RWPE1 (cell line): ENCODE measurements at places on chromosomes 1 and 21.

DNA sequence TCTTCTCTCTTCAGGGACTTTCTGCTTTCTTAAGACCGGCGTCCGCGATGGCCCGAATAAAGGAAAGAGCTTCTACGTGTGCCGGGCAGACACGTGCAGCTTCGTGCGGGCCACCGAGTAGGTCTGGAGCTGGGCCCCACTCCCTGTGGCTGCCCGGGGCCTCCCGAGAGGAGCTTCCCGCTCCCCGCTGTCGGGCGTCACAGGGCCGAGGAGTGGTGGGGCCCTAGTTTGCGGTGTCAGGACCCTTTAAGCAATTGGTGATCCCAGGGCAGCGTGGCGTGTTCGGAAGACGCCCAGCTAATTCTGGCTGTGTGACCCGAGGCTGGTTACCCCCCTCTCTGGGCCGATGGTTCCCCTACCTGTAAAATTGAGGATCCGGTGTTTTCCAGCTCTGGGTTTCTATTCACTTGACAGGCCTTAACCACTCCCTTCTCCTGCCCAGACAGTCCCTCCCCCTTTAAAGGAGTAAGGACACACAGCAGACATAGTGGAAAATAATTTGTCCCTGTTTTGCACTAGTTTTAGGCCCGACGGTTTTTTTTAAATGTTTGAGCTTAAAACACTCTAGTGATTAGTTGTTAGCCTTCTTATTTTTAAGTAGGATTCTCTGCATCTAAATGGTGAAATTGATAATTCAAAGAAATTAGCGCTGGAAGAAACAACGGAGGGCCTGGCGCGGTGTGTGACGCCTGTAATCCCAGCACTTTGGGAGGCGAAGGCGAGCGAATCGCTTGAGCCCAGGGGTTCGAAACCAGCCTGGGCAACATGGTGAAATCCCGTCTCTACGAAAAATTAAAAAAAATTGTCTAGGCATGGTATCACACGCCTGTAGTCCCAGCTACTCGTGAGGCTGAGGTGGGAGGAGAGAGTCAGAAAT, 553 bp downstream of the TTF2 start:
- peak; percentile 74 for DNase-seq

DNA sequence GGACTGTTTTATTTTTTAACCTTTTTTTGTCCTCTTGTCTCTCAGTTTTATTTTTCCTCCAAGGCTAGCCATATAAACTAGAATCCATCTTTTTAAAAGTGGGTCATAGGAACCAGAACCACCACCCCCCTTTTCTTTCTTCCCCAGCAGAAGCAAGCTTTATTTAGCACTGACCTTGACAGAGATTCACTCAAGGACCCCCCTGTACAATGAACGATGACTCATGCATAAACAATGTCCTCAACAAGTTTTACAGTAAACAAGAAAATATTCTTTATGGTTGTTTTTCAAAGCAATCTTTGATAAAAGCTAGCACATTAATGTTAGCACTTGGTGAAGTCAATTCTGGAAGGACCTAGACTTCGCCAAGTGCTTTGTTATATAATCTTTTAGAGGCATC, 14.1 kb downstream of the PKN2 start:
- no peak for DNase-seq

- DNase-seq, result no peak
These were observed 43.9 kb downstream of the ROR1 start for GRCh38 chr1:63817700-63818099.

- no peak for DNase-seq
These were observed 132.3 kb downstream of the TOMM20 start for GRCh38 chr1:234996245-234996757.

GRCh38 chr21:35035581-35035980, 13.5 kb downstream of the RUNX1 start:
- no peak for DNase-seq

GRCh38 chr1:111487133-111487532, 13.3 kb downstream of the C1orf162 start:
- no peak for DNase-seq

DNA sequence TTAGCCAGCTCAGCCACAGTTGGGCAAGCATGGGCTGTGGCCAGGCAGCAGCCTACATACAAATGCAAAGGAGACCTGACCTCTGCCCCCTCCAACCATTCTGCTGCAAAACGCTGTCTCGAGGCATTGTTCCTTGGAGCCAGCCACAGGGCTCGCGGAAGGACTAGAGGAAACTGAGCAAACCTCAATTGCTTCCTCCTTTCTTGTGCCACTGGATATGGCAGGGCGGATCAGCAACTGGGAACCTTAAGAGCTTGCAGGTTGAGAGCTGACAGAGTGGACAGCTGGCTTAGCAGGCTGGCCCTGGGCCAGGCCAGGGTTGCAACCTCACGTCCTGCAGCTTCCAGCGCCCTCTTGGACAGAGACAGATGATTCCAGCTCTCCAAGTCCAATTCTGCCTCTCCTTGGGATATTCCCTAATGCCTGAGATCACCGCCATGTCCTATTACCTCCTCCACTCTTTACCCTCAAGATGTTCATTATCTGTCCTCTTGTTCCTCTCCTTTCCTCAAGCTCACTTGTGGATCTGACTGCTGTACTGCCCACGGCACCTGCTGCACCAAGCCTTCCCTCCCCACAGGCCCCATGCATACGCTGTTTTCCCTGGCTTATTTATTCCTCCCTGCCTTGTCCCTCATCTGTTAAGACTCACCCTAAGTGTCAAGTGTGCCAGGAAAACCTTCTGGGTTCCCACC, 67.5 kb downstream of the SDC3 start:
- DNase-seq, result no peak

DNA sequence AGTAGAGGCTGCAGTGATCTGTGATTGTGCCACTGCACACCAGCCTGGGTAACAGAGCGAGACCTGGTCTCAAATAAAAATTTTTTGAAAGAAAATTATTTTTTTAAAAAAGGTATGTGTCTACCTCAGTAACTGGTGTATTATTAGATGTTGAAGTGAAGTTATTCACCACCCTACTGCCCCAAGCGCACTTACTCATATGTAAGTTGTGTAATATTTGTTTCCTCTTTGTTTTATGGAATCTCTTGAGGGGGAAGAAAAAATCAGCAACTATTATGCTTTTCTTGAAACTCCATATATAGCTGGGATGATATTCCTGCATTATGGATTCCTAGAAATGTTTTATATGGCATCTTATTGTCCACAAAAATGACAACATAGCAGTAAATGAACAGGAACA, 21.3 kb downstream of the RBM15 start:
- DNase-seq, result no peak

DNA sequence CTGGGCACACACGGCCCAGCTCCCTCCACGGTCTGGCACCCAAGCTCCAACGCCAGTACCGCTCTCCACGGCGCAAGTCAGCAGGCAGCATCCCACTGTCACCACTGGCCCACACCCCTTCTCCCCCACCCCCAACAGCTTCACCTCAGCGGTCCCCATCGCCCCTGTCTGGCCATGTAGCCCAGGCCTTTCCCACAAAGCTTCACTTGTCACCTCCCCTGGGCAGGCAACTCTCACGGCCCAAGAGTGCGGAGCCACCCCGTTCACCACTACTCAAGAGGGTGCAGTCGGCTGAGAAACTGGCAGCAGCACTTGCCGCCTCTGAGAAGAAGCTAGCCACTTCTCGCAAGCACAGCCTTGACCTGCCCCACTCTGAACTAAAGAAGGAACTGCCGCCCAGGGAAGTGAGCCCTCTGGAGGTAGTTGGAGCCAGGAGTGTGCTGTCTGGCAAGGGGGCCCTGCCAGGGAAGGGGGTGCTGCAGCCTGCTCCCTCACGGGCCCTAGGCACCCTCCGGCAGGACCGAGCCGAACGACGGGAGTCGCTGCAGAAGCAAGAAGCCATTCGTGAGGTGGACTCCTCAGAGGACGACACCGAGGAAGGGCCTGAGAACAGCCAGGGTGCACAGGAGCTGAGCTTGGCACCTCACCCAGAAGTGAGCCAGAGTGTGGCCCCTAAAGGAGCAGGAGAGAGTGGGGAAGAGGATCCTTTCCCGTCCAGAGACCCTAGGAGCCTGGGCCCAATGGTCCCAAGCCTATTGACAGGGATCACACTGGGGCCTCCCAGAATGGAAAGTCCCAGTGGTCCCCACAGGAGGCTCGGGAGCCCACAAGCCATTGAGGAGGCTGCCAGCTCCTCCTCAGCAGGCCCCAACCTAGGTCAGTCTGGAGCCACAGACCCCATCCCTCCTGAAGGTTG, 97.6 kb downstream of the PIK3R3 start:
- DNase-seq, result no peak

GRCh38 chr1:170267317-170267716, 121.6 kb downstream of the NTMT2 start:
- DNase-seq, result no peak

GRCh38 chr1:218851586-218851985, 322.1 kb upstream of the LYPLAL1 start:
- DNase-seq, result no peak

GRCh38 chr1:4743978-4744750, 89.8 kb downstream of the AJAP1 start:
- DNase-seq, result no peak

- DNase-seq, result peak; percentile 50
These were observed 183.6 kb downstream of the NR5A2 start for GRCh38 chr1:200211157-200211556.

DNA sequence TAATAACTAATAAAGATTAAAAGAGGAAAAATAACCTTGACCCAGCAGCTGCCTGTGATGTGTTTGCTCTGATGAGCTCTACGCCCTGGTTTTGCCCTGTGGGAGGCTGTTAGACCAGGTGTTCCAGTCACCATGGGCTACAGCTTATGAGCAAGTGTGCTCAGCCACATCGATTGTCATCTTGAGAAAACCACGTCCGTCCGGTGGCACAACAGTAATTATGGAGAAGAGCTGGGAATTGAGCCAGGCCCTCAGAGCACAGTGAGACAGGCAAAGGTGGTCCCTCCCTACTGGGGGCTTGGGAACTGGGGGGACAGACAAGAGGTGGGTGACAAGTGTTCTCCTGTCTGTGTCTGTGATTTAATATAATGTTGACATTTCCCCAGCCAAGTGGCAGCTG, 420.5 kb downstream of the MATN1 start:
- no peak for DNase-seq

- no peak for DNase-seq
These were observed 187.8 kb upstream of the HP1BP3 start for GRCh38 chr1:20974951-20975350.
